Activated naive CD8-positive, alpha-beta T cell treated with anti-CD3 and anti-CD28 coated beads, Interleukin-2, amount 50 U/mL, for 16 hours (primary cell): ENCODE measurements at places on chromosomes 7 and 10.

DNA sequence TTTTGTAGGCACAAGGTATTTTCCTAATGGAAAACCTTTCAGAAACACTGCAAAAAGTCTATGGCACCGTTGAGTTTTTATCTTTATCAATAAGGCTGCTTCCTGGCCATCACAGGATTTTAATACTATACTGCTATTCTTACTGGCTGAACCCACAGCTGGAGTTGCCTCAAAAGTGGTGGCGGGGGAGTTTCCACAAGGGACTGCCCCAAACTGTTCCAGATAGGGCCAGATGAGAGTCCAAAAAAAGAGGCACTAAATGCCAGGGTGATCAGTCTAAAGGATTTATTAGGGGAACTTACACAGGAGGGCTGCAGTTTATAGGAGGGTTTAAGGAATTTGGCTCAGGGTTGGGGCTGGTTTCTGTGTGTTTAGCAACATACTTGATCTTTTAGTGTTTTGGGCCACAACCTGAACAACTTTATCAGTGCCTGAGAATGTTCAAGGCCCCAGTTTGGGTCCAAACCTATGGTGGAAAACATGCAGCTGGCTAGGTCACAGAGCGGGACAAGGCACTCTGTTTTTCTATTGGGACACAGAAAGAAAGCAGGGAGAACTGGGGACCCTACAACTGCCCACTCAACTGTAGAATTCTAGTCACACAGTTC lies 41.4 kb downstream of the STAM start:
- DNase-seq: no peak

DNA sequence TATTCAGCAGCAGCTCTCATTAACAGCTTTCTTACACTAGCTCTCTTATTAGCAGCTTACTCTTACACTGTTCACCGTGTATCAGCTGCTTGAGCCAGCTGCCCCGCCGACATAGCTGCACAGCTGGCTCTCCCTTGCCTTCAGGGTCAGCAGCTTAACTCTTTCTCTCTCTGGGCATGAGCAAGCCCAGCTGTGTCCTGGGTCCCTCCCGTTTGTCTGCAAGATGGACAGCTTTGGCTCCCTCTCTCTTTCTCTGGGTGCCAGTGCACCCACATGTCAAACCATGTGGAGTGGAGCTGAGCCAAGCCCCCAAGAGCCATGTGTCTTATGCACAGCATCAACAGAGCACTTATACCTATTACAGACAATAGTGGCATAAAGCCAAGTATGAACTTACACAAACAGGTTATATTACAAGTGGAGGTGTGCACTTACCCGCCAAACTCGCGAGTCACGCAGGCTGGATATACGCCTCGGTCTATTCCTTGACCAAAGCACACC lies 35.7 kb upstream of the MTPAP start:
- DNase-seq: no peak

DNA sequence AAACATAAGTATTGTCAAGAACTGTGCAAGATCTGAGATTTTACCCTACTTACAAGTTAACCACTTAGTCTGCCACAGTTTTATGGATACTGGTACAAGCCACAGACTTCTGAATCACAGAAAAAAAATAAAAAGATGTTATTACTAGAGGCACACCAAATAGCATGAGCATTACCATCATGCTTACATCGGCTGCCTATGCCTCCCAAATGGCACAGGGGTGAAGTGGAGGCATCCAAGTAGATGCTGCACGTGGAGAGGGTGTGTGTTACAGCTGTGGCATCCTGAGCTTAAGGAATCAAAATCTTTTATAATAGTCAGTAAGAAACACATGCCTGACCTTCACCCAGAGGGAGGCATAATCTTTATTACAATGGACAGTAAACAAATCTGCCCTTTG lies 207.8 kb downstream of the TFEC start:
- DNase-seq: no peak

- DNase-seq: no peak
Measured at GRCh38 chr10:61961278-61961677, 59.8 kb downstream of the ARID5B start.

- DNase-seq: no peak
Measured at GRCh38 chr7:23691320-23691719, 11.3 kb downstream of the FAM221A start.

- no peak for DNase-seq
Measured at GRCh38 chr7:8618441-8619070, 185.1 kb downstream of the NXPH1 start.

- DNase-seq: no peak
Measured at GRCh38 chr10:72245949-72246525, 27.7 kb upstream of the DDIT4 start.

DNA sequence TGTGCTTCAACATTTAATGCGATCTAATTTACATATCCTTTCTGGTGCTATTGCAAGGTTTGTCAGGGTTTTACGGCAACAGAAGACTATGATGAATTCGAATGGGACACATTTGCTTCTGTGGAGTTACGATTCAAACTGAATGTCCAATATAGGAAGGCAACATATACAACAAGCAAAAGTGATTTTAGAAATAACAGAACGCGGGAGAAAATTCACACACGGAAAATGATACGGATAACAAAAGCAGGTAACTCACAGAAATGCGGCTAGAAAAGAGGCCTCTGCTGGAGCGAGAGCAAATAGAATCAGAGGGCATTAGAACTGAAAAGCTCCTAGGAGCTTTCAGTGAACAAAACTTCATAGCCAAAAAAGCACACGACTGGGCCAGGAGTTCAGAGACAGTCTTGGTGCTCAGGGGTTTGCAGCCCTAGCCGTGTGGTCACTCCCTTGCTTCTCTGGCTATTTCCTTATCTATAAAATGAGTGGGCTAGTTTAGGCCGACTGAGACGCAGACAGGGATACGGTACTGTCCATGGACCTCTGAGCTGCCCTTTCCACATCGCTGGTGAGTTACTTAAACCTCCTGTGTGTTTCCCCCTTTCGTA lies 557 bp upstream of the TAX1BP1 start:
- no peak for DNase-seq

DNA sequence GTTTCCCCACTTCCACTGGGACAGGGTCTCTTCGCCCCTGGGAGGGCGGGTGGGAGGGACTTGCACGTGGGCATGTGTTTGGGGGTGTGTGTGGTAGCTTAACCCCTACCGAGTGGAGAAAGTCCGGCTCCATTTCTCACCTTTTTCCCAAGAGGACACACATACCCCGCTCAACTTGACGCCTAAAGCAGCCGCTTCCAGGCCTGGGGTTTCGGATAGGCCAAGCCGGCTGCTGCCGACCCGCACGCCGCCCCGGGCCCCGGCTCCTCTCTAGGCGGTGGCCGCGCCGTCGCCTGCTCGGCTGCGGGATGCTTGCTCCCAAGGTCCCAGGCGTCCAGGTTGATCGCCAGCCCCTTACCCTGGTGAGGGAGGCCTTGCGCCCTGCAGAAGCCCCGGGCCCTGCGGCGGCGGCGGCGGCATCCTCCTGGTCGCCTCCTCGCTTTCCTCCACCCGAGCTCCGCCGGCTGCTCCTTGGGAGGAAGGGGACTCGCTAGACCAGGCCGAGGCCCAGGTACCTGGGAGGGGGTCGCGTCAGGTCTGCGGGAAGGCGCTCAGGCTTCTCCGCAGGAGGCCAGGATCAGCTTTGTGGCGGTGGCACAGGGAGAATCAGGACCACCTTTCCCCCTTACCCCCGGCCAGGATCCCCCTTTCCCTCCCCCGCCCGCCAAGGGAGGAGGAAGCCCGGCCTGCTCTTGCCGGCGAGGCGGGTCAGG lies 3.2 kb upstream of the GATA3 start:
- no peak for DNase-seq

DNA sequence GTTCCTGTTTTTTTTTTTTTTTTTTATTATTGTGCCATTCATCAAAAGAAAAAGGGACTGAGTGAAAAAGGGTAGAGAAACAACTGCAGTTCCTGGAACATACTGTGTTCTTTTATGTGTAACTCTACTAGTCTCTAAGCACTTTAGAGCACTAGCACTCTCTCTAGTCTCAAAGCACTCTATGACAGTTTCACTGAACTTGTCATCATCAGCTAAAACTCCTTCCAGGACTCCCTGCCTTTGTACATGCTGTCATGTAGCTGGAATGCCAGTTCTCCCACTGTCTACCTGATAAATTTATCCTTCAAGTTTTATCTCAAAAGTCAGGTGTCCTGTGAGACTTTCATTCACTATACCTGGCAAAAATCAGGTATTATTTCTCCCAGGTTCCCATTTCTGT lies 146.1 kb downstream of the RNF133 start:
- no peak for DNase-seq
